ENCODE measurements at places on chromosomes 13 and 19.

GRCh38 chr19:13717194-13717643, 47.1 kb upstream of the MRI1 start:
- no peak for DNase-seq

DNA sequence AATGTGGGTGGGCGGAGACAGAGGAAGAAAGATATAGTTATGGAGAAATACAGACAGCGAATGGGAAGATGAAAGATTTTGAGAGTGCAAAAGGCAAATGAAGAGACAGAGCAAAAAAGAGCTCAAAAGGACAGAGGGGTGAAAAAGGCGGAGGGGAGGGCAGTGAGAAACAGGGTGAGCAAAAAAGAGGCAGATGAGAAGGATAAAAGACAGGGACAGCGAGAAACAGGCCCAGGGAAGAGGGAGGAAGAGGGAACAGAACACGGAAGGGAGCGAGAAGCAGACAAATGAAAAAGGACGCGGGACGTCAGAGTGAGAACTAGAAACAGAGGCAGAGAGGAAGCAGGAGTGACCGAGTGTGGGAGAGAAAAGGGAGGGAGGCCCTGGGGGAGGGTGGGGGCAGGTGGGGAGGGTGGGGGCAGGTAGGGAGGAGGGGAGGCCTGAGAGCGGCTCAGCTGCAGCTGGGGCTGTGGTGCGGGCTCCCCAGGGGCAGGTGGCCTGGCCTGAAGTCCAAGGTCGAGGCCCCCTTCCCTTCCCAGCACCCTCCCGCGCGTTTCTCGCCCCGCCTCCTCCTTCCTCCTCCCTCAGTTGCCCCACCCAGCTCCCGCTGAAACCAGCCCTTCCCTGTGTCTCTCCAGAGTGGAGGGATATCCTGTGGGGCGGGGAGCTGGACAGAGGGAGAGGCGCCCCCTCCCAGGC, 2.9 kb downstream of the KLK1 start:
- DNase-seq: no peak

DNA sequence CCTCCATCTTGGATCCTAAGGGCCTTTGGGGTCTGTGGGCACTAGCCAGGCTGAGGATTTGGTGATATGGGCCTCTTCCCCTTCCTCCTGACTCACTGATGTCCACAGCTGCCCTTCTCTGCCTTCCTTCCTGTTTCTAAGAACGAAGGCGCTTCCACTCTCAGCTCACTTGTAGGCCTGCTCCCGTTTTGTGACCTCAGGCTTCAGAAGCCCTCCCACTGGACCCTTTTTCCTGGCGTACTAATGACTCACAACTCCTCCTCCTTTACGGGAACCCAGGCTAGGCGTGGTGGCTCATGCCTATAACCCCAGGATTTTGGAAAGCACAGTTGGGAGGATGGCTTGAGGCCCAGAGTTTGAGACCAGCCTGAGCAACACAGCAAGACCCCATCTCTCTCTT, 55.6 kb downstream of the TMED1 start:
- DNase-seq: no peak

GRCh38 chr19:36113894-36114720, 568 bp downstream of the POLR2I start:
- no peak for DNase-seq

GRCh38 chr19:6424195-6424938, at the start of gene KHSRP:
Gene KHSRP (minus strand): TSS chr19:6424811. CDS start chr19:6424701, 110 bp downstream.
- no peak for DNase-seq

GRCh38 chr19:49222011-49222410, 64.4 kb downstream of the TRPM4 start:
- DNase-seq: no peak

DNA sequence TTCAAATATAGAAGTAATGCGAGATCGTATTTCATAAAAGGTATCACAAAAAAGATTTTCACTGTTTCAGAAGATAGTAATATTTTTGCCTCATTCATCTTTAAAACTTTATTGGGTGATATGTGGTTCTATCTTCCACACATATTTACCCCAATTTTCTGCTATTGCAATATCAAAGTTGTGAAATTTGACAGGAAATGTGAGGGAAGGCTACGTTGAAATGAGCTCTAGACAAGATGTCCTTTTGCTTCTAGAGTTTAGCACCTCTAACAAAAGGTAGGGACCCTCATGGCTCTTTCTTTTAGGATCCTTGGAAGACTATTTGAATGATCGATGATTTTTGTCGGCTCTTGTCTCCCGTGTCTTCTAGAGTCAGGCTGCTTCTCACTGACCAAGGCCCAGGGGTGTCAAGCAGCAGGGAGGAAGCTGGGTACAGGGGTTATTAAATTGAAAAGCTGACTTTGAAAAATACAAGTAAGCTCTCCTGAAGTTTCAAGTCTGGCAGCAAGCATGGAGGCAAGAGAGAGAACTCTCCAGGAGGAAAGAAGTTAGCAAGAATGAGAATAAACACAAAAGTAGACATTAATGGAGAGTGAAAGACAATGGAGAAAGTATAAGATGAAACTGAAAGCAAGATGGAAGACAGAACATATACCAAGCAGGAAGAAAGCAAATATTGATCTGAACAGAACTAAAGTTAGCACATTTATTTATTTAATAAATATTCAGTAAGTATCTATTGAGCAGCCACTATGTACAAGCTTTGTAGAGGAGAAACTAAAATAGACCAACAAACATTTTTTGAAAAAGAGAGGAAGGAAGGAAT, 73.4 kb downstream of the RUBCNL start:
- no peak for DNase-seq

DNA sequence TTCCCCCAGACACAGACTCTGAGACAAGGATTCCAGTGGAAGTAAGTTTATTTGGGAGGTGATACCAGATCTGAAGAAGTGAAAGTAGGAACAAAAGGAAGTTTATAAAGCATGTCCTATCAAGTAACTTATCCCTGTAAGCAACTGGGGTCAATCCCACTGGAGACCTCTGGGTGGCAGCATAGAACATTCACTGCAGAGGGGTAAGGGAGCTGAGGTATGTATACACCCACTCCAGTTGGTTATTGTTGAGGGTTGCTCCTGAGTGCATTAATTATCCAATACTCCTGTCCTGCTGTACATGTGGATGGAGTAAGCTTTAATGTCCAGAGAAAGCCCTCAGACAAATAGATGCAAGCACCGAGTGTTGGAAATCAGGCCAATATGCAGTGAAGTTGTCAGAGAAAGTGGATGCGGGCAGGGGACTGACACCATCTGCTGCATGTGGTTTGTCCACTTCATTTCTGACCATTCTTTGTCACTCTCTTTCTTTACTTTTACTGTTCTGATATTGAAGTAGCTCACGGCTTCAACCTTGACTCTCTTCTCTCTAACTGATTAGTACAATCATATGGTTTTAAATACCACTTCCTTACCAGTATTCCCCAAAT, 46.7 kb downstream of the NOTCH3 start:
- DNase-seq: no peak

- no peak for DNase-seq
Measured at GRCh38 chr13:21150013-21150412, 26.3 kb downstream of the SKA3 start.

- no peak for DNase-seq
Measured at GRCh38 chr19:2782329-2782935, 641 bp downstream of the SGTA start.

DNA sequence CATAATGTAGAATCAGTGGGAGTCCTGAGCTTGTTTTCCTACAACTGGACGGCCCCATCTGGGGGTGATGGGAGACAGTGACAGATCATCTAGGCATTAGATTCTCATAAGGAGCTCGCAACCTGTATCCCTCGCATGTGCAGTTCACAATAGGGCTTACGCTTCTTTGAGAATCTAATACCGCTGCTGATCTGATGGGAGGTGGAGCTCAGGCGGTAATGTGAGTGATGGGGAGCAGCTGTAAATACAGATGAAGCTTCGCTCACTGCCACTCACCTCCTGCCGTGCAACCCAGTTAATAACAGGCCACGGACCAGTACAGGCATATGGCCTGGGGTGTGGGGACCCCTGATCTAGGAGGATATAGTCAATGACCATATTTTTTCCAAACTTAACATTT, 38.8 kb downstream of the RCBTB1 start:
- DNase-seq: no peak

GRCh38 chr13:112879283-112879833, 89.7 kb upstream of the MCF2L start:
- DNase-seq: no peak

DNA sequence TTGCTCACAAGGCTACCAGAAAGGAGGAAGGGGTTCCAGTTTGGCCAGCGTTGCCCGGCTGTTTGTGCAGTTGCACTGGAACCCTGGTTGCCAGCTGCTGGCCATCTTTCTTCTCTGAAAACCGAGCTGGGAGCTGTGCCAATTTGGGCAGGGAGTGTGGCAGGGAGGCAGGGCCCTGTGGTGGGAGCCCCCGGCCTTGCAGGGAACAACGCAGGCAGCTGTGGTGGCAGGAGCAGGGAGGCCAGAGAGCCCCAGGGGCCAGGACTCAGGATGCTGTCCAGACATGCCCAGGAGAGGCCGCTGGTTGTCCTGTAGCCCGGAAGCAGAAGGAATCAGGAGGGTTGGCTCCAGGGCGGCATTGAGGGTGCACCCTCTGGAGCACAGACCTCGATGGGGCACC, 4.8 kb downstream of the KMT5C start:
- DNase-seq: no peak

DNA sequence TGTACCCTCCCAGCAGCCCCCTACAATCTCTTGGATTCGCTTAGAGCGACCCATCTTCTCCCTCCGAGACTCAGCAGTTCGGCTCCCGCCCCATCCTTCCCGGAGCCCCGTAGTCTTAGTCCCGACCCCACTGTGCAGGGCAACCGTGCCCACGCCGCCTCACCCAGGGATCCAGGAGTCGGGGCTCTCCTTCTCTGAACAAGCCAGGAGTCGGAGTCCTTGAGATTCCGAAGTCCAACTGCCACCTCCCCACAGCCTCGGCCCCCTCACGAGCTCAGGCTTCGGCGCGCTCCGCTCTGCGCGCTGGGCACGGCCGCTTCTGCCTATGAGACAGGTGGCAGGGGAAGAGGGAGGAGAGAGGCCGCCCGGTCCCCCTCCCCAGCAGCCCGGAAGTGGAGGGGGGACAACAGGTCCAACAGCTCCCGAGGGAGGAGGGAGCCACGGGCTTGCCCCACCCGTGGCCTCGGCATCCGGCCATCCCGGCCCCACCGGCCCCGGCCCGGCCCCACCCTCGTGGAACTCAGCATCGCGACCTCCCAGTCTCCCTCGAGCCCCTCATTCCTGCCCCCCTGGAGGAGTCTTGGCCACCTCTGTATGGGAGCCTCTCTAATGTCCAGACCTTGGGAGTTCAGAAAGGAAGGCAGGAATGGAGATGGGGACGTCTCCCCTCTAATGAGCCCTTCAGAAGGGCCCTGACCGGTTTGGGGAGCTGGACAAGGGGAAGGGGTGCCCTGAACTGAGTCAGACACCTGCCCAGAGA, at the start of gene PHLDB3:
TSS of gene PHLDB3 (minus strand) at position 321 of the 760 bp plus-strand sequence. CDS start 628 bp downstream, outside the sequence.
- DNase-seq: no peak

DNA sequence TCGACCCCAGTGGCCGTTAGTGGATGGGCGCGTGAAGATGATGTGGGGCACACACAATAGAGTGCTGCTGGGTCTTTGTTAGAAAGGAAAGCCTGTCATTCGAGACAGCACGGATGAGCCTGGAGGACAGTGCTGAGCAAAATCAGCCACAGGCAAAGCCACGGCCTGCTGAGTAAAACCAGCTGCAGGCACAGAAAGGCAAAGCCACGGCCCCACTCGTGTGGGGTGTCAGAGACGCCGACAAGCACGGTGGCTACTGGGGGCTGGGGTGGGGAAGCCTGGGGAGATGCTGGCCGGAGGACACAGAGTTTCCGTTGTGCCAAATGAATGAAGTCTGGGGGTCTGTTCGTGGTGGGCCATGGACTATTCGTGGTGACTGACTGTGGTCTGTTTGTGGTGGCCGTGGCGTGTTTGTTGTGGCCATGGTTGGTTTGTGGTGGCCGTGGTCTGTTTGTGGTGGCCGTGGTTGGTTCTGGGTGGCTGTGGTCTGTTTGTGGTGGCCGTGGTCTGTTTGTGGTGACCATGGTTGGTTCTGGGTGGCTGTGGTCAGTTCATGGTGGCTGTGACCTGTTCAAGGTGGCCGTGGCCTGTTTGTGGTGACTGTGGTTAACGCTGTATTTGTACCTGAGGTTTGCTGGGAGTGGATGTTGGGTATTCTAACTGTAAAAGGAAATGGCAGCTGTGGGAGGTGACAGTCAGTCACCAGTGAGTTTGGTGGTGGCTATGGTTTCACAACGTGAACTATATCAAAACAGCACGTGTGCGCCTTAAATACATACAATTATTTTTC, 36.3 kb downstream of the MCF2L start:
- DNase-seq: no peak

All from kidney epithelial cell (primary cell).